ENCODE measurements at places on chromosomes 12 and 14. TPM values are rescaled to one million over a fixed set of nuclear protein-coding genes. Genes with fewer than 3 reads are reported as not detected.

DNA sequence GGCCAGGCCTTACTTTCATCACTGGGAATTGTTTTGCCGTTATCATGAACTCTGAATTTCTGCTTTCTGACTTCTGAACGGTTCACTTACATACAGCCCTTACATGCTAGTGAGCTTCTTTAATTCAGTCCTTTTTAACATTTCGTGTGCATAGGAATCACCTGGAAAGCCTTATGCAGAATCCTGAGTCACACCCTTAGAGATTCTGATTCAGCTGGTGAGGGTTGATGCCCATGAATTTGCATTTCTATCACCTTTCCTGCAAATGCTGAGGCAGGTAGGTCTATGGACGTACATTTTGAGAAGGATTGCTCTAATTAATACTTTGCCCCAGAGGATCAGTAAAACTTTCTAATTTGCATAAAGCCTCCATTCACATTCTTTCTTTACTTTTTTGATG, 44.0 kb downstream of the PPHLN1 start:
- no peak for DNase-seq

DNA sequence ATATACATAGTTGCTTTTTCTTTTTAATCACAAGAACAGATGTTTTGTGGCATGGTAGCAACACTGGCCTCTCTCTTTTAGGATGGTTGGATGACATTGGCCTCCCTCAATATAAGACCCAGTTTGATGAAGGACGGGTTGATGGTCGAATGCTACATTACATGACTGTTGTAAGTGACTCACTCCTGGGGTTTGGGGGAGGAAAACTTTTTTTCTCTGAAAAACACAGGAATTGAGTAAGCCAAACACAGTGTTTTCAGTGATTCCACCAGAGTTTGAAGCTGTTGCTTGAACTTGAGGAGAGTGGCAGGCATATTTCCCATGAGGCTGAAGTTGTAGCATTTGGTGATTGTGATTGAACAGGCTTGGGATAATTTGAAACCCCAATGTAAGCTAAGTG, 13.7 kb upstream of the REP15 start:
- DNase-seq, result no peak

- DNase-seq, result no peak
Measured at GRCh38 chr12:43245947-43246346, 306.1 kb downstream of the ADAMTS20 start.

The LRRC10 gene
- 0.04 TPM for polyA plus RNA-seq

The PTPRR gene
- polyA plus RNA-seq, result 0.50 TPM

The ADGRD1 gene
- polyA plus RNA-seq, result 15.5 TPM

- DNase-seq, result peak; percentile 2
Measured at GRCh38 chr12:58703866-58704265, 216.4 kb downstream of the LRIG3 start.

DNA sequence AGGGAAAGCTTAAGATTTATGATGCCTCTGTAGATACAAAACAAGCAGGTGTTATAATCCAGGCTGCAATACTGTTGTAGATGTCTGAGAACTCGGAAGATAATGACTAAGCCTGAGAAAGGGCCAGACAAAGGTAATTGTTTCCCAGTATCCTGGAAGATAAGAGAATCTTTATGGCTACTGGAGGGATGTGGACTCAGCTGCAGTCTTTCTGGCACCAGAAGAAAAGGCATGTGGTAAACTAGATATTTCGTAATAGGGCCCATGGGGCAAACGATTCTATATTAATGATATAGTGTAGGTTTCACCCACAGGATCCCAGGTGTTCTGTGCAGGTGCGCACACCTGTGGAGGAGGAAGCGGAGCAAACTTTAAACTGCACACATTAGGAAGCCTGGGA, 9.2 kb upstream of the APOLD1 start:
- no peak for DNase-seq

- no peak for DNase-seq
Measured at GRCh38 chr14:96104469-96105057, 65.4 kb downstream of the C14orf132 start.

GRCh38 chr12:89225401-89225800, 126.9 kb downstream of the DUSP6 start:
- no peak for DNase-seq

- DNase-seq, result no peak
Measured at GRCh38 chr12:12881151-12881909, 10.0 kb upstream of the GPRC5A start.

The NUP37 gene
- 39.1 TPM for polyA plus RNA-seq

- DNase-seq, result no peak
Measured at GRCh38 chr12:92224685-92225331, 79.2 kb upstream of the BTG1 start.

The KRT86 gene
- not detected for polyA plus RNA-seq

DNA sequence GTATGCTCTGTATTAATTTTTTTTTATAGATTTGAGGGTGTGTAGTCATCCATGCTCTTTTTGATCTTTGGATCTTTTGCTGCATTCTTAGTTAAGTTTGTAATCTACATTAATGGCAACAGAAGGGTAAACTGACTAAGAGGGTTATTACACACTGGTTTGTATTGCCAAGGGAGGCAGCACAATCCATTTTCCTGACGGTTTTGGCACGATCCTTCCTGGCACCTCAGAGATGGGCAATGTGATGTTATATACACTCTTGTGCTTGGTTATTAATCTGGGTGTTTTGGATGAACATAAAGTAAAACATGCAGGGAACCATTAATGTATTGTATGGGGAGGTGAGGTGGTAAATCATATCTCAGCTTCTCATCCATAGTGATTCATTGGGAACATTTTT, 98.8 kb upstream of the SLC38A2 start:
- no peak for DNase-seq

The MANSC4 gene
- 0.24 TPM for polyA plus RNA-seq

DNA sequence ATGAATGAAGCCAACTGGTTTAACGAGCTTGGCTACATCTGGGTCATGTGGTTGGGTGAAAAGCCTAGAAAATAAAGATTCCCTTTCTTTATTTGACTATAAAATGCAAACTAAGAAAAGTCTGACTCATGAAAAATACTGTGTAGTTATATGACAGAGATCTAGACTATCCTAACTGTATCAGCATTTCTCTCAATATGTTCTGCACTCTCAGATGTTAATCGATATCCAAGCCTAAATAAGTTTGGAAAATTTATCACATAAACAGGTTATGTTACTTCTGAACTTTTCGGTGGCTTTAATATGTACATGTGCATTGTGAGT, 133.1 kb downstream of the DAAM1 start:
- no peak for DNase-seq

- DNase-seq, result no peak
Measured at GRCh38 chr14:92400579-92401444, 77.8 kb downstream of the SLC24A4 start.

- DNase-seq, result no peak
Measured at GRCh38 chr14:66249544-66249943, 236.6 kb upstream of the CCDC196 start.

The FAM90A1 gene
- 0.97 TPM for polyA plus RNA-seq

- DNase-seq, result no peak
Measured at GRCh38 chr12:120194226-120194533, 335 bp downstream of the GCN1 start.

The ZDHHC22 gene
- polyA plus RNA-seq, result 0.46 TPM

The CBLN3 gene
- 3.0 TPM for polyA plus RNA-seq

DNA sequence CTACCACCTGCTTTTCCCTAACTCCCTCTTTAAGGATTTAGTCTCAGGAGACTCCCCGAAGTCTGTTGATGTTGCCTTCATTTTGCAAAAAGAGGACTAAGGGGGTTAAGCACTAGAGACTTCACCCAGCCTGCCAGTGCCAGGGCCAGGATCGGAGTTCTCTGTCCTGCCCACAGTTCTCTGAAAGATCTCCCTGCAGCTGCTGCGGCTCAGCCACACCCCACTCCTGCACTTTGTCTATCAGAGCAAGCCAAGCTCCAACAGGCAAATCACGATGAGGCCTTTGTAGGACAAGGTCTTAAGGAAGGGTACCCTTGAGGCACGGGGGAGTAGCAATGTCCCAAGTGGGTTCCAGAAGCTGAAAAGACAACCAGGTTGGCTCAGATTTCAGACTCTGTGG, 148.8 kb upstream of the EGLN3 start:
- no peak for DNase-seq

The DDX23 gene
- 118 TPM for polyA plus RNA-seq

GRCh38 chr12:75322464-75322863, 7.7 kb downstream of the CAPS2 start:
- DNase-seq, result no peak

The CLECL1 gene
- polyA plus RNA-seq, result not detected

The PDZRN4 gene
- polyA plus RNA-seq, result 4.8 TPM

DNA sequence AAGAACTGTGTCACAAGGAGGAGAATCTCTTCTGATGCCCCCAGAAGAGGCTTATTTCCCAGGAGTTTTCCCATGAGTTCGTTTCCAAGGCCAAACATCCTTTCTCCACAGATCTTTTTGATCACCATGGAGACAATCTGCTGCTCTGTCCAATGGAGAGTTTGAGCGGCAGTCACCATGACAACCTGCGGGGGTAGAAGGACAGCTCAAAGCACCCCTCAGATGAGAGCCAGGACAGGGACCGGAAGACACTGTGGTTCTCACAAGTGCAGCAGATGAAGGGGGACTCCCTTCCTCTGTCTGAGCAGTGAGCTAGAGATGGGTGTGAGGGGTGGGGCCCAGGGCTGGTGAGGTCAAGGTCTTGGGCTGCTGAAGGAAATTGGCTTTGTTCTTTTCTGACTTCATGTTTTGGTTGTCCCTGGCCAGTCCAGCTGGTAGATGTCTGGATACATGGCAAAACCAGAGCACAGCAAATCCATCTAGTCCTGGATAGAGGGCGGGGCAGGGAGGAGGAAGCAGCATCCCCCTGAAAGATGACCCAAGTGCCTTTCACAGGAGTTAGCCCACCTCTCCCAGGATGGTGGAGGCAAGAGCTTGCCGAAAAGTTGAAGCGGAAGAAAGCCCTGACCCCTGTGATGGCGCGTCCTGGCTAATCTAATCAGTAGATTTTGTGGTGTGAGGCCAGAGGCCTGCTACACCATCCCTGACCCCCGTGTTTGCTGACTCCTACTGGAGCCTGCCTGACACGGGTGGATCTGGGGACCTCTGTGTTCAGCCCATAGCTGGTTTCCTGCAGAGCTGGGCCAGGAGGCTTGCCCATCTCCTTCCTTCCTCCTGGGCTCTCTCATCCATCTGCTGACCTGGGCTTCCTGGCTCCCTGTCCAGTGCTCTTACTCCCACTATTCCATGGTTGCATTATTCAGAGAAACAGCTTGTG, 24.4 kb downstream of the DHRS2 start:
- DNase-seq, result no peak

- DNase-seq, result peak; percentile 18
Measured at GRCh38 chr14:50560931-50561285, 963 bp downstream of the ATL1 start.

GRCh38 chr14:103099081-103099732, 4.7 kb downstream of the EXOC3L4 start:
- DNase-seq, result no peak

- DNase-seq, result no peak
Measured at GRCh38 chr14:78424311-78424710, 254.1 kb downstream of the NRXN3 start.

- no peak for DNase-seq
Measured at GRCh38 chr14:65195042-65195719, 92.9 kb upstream of the MAX start.

The DHH gene
- 0.33 TPM for polyA plus RNA-seq

DNA sequence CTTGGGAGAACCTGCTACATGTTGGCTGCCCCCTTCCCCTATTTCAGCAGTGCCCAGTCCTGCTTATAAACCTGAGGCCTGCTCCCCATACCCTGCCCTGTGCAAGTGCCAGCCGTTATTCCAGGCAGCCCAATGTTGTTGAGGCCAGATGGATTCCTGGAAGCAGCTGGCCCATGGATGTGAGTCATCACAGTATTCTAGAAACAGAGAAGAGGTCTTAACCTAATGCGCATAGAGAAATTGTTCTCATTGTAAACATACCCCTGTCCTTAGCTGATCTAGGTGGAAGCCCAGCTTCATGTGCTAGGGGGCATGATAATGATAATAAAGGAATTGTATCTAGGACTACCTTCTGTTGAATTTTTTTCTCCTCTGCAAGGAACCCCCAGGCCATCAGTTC, 69.7 kb downstream of the TSPAN11 start:
- no peak for DNase-seq

- DNase-seq, result no peak
Measured at GRCh38 chr14:60328583-60328982, 79.6 kb downstream of the PPM1A start.

The CRIP2 gene
- 120 TPM for polyA plus RNA-seq

The C14orf132 gene
- polyA plus RNA-seq, result 31.9 TPM

The SLC25A47 gene
- polyA plus RNA-seq, result not detected

- DNase-seq, result no peak
Measured at GRCh38 chr12:102675672-102676071, 195.3 kb upstream of the IGF1 start.

The COX8C gene
- 0.31 TPM for polyA plus RNA-seq

DNA sequence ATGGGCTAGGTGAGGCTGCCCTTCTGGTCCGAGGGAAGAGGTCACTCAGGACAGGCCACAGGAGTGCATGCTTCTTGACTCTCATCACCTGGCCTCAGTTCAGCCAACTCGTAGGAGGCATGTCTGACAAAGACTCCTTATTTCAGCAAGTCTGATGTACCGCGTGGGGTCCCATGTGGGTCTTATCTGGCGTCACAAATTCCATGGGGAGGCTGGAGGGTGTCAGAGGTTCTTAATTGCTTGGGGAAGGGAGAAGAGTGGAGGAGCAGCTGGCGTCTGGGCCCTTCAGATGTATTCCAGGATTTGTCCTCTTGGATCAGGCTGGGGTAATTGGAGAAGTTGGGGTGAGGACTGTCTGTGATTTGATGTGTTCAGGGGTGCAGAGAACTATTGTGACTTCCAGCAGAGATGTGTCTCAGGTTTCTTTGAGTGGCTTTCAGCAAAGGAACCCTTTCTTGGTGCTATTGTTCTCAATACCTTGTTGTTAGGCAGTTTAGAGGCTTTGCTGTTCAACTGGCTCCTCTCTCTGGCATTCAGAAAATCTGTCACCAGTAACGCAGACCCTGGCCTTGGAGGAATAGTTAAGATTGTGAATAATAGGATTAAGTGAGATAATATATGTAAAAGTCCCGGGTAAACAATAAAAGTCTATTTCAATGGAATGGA, 60.1 kb downstream of the SUSD6 start:
- no peak for DNase-seq

DNA sequence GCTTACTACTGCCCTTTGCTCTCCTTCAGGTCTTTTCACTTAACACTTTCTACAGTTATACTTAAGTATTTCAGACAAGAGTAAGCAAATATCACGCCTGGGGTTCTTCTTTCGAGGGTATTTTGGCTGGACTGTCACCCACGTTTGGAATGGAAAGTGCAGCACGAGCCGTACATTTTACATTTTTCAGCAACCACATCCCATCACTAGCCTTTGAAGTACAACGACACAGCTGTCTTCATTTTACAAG, 349 bp upstream of the FAM177A1 start:
- DNase-seq, result no peak

GRCh38 chr14:102220031-102220430, 80.3 kb downstream of the WDR20 start:
- DNase-seq, result no peak

The ASCL4 gene
- not detected for polyA plus RNA-seq

The PYGL gene
- 19.8 TPM for polyA plus RNA-seq

The TBX3 gene
- polyA plus RNA-seq, result 60.0 TPM

The PTPRQ gene
- polyA plus RNA-seq, result 18.7 TPM

DNA sequence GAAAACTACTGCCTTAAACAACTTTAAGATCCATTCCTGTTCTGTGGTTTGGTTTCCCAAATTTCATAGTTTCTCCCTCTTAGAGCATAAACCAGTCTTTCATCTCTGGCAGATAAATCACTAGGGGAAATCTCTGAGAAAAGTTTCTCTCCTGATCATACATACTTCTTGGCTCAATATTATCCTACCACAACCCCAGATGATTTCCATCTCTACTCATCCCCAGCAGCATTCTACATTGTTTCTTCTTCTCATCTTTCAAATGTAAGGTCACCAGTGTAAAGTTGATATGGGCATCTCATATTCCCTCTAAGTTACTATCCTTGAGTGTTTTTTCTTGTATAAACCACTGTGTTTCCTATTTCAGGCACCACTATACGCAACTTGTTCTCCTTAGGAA, 45.9 kb upstream of the PLEKHG7 start:
- DNase-seq, result no peak
